Kidney (tissue), 22 donors: ENCODE measurements at places on chromosomes 11 and 22. TPM values are rescaled to one million over a fixed set of nuclear protein-coding genes. Genes with fewer than 3 reads are reported as not detected.
A peak's percentile ranks its signal among the peaks of the same experiment; 100 is the strongest.

GRCh38 chr11:110903830-110904229 is 191.6 kb upstream of the ARHGAP20 start:
- DNase-seq = no peak

- DNase-seq = no peak
Observed at GRCh38 chr11:2136952-2137201, 2.3 kb downstream of the IGF2 start.

DNA sequence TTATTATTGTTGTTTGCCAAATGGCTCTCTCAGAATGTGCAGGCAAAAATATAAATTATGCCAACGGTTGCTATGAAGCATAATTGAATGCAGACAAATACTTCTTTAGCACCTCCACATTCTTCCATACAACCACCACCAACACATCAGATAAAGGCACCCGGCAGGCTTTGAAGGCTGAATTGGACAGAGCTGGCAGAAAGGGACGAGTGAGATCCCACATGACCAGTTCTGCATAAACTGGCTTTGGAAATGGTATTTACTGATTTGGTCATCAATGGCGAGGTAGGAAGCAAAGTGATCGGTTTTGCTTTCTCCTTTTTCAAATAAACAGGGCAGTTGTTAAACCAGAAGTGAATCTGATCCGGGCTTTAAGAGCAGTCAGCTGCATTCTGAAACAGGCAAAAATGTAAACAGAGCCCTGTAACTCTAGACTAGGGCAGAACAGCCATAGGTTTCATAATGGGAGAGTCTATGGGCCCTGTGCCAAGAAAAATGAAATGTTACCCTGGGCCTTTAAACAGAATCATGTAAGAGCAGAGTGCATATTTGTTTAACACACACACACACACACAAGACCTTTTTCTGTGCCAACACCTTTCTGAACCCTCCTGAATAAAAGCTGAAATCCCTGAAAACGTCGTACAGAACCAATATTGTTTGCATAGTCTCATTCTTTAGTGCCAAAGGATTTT is 97.7 kb downstream of the MPPED2 start:
- peak; percentile 69 for DNase-seq

MTFP1 gene
- polyA plus RNA-seq = 82.6 TPM

KDELR3 gene
- 11.4 TPM for polyA plus RNA-seq
